ENCODE measurements at places on chromosomes 1 and 21. TPM values are rescaled to one million over a fixed set of nuclear protein-coding genes. Genes with fewer than 3 reads are reported as not detected.
A peak's percentile ranks its signal among the peaks of the same experiment; 100 is the strongest.

DNA sequence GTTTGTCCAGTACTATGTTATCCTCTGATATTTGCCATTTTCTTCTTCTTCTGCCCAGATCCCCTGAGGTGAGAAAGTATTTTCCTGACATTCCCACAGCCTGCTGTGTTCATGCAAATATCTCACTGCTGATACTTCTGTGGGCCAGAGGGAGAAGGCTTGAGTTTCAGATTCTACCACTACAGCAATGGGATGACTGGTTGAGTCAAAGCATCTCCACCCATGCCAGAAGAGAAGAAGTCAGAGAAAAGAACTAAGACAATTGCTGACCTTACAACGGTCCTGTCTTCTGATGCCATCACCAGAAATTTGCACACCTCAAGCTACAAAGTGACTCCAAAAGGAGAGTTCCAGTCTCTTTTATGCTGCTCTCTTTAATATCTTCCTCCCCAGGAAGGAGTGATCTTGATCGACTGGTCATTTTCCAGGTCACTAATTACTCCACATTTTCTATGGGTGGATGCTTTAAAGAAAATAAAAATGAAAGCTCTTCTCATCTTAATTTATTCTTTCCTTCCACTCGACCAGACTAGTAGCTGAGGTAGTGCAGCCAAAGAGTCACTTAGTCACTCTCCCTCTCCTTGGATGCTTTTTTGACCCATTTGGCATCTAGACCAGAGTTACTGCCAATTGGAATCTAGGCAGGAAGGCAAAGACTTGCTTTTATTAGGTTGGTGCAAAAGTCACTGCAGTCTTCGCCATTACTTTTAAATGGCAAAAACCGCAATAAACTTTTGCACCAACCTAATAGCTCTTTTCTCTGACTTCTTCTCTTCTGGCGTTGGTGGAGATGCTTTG lies 195.1 kb downstream of the PTPRC start:
- DNase-seq = no peak
- H3K36me3 ChIP-seq = no peaks in the 10 kb centered on the region

- no peaks in the 10 kb centered on the region for H3K4me1 ChIP-seq
- H3K27me3 ChIP-seq = no peaks in the 10 kb centered on the region
- DNase-seq = no peak
- no peak overlapping the region for H3K4me3 ChIP-seq
- H3K36me3 ChIP-seq = no peaks in the 10 kb centered on the region
Observed at GRCh38 chr1:171075041-171075440, 15.7 kb upstream of the FMO3 start.

DNA sequence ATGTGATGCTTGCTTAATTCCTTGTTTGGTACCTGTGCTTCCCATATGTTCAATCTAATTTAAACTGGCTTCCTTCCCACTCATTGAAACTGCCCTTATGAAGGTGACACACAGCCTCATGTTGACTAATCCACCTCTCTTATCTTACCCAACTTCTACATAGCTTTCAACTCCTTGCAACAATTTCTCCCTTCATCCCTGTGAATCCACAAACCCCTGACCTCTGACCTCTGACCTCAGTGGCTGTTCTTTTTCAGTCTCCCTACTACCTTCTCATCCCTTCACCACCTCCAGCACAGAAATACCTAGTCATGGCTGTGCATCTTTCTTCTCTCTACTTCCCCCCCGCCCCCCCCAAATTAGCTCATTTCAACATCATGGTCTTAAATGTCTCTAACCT lies 144.5 kb downstream of the TTLL7 start:
- H3K27ac ChIP-seq = no peak overlapping the region
- no peaks in the 10 kb centered on the region for H3K36me3 ChIP-seq
- no peaks in the 10 kb centered on the region for H3K4me1 ChIP-seq
- H3K27me3 ChIP-seq = no peaks in the 10 kb centered on the region

GRCh38 chr1:33182896-33183295 lies 1.1 kb upstream of the TRIM62 start:
- H3K27ac ChIP-seq = peak overlapping the region; percentile 90
- no peaks in the 10 kb centered on the region for H3K27me3 ChIP-seq
- no peak for DNase-seq
- peaks cover 28% of the 10 kb centered on the region for H3K4me1 ChIP-seq

DNA sequence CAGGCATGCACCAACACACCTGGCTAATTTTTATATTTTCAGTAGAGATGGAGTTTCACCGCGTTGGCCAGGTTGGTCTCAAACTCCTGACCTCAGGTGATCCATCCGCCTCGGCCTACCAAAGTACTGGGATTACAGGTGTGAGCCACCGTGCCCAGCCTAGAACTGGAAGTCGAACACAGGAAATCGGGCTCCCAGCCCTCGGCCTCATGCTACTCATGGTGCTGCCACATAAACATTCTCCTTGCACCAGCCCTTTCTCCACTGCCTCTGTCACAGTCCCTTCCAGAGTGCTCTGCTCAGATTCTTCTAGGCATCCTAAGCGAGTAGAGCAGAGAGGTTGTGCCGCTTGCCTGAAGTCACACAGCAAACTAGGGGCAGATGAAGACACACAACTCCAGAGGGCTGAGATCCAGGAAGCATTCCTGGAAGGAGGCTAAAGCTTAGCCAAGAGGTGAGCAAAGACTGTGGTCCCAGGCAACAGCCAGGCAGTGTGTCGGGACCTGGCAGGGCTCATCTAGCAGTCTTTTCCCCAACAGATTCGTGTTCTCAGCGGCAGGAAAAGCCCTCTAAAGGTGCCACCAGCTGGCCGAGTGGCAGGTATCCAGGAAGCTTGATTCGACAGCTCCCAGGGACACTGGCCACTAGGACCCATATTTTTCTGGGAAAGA lies 29.6 kb upstream of the NPPB start:
- H3K36me3 ChIP-seq = no peaks in the 10 kb centered on the region
- H3K27me3 ChIP-seq = no peaks in the 10 kb centered on the region
- DNase-seq = no peak
- H3K4me3 ChIP-seq = no peak overlapping the region
- no peaks in the 10 kb centered on the region for H3K4me1 ChIP-seq

- DNase-seq = no peak
- H3K27me3 ChIP-seq = no peaks in the 10 kb centered on the region
- no peaks in the 10 kb centered on the region for H3K4me1 ChIP-seq
- no peak overlapping the region for H3K27ac ChIP-seq
Observed at GRCh38 chr1:173302366-173302765, 95.2 kb upstream of the TNFSF4 start.

DNA sequence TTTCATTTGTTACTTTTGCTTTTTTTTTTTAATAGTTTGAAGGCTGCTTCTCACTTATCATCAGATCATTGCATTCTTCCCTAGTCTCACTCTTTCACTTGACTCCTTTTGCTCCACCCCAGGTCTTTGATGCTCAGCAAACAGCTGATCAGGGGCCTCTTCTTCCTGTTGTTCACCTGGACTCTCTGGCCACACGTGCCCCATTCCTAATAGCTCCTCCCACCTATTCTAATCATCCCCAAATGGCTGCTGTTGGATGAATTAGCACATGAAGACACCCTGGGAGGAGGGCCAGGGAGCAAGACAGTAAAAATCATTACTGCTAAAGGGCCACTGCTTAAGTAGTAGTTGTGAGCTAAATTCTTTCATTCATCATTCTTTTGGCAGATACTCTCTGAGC lies 119.5 kb downstream of the MAB21L3 start:
- no peak for DNase-seq
- H3K4me1 ChIP-seq = no peaks in the 10 kb centered on the region
- no peaks in the 10 kb centered on the region for H3K36me3 ChIP-seq
- H3K27me3 ChIP-seq = no peaks in the 10 kb centered on the region
- no peak overlapping the region for H3K27ac ChIP-seq

DNA sequence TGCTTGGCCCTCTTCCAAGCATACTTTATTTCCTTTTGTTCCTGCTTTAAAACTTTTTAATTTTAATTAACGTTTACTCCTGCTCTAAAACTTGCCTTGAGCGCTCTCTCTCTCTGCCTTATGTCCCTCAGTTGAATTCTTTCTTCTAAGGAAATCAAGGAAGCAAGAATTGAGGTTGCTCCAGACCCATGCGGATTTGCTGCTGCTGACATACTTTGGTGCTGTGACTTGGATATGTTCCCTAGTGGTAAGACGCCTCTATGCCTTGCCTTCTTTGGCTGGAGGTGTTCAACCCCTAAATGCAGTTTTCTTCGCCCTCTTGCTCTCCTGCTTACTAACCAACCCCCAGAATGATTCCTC lies 148.1 kb downstream of the ADSS2 start:
- no peaks in the 10 kb centered on the region for H3K36me3 ChIP-seq
- no peak for DNase-seq
- no peaks in the 10 kb centered on the region for H3K4me1 ChIP-seq
- H3K27ac ChIP-seq = no peak overlapping the region

DNA sequence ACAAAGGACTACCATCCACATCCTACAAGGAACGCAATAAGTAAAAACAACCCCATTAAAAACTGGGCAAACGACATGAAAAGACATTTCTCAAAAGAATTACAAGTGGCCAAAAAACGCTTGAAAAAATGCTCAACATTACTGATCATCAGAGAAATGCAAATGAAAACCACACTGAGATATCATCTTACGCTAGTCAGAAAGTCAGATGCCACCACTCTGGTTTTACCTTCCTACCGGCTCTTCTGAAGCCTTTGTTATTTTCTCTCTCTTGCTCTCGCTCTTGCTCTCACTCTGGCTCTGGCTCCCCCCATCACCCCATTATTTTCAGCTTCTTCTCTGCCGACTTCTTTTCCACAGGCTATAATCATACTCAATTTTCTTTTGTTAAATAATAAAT lies 38.8 kb downstream of the VPS45 start:
- H3K4me3 ChIP-seq = no peak overlapping the region
- H3K27me3 ChIP-seq = no peaks in the 10 kb centered on the region
- H3K36me3 ChIP-seq = no peaks in the 10 kb centered on the region
- H3K27ac ChIP-seq = no peak overlapping the region
- no peaks in the 10 kb centered on the region for H3K4me1 ChIP-seq

GRCh38 chr1:220726634-220727033 lies 21.5 kb upstream of the MTARC2 start:
- H3K27me3 ChIP-seq = no peaks in the 10 kb centered on the region
- DNase-seq = no peak
- H3K4me3 ChIP-seq = no peak overlapping the region
- no peaks in the 10 kb centered on the region for H3K36me3 ChIP-seq
- H3K4me1 ChIP-seq = no peaks in the 10 kb centered on the region

- H3K4me3 ChIP-seq = no peak overlapping the region
- no peak for DNase-seq
- H3K27me3 ChIP-seq = no peaks in the 10 kb centered on the region
- H3K4me1 ChIP-seq = peaks cover 22% of the 10 kb centered on the region
- no peak overlapping the region for H3K27ac ChIP-seq
Observed at GRCh38 chr1:84300501-84300900, 1.0 kb upstream of the SAMD13 start.

DNA sequence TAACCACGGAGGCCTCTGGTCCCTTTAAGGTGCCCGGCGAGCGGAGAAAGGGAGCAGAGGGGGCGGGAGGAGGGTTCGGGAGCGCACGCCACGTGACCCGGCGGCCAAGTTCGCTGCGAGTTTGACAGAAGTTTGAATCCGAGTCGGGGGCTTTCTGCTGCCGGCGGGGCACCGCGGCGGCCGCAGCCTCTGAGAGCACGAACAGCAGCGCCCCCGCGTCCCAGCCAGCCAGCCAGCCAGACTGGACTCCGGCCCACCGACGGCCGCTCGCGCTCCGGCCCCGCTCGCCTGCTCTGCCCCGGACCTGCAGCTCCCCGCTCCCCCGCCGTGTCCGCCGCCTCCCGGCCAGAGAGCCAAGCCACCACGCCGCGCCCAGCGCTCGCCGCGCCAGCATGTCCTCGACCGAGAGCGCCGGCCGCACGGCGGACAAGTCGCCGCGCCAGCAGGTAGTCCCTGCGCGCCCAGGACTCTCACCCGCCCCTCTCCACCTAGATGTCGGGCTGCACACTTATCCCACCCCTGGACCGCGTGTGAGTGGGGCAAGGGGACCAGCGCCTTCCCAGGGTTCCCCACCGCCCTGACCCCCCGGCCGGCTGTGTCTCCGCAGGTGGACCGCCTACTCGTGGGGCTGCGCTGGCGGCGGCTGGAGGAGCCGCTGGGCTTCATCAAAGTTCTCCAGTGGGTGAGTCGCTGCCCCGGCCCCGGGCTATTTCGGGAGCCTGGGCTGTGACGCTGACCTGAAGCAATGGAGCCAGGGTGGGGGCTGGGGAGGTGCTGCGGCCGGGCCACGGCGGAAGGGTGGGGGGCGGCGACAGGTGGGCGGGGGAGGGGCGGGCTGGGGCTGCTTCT lies at the start of gene SYPL2:
Gene SYPL2 (plus strand): TSS at position 95 of the 849 bp plus-strand sequence. CDS start 298 bp downstream, at position 393.
- H3K4me3 ChIP-seq = peak within 1 kb of the TSS; percentile 49
- H3K27ac ChIP-seq = peak within 1 kb of the TSS; percentile 85
- H3K27me3 ChIP-seq = no peaks in the 10 kb centered on the region
- H3K4me1 ChIP-seq = peaks cover 28% of the 10 kb centered on the region
- no peaks in the 10 kb centered on the region for H3K36me3 ChIP-seq

GRCh38 chr1:1144122-1144842 lies 28.4 kb upstream of the C1orf159 start:
- H3K27ac ChIP-seq = no peak overlapping the region
- no peak overlapping the region for H3K4me3 ChIP-seq
- DNase-seq = no peak
- H3K36me3 ChIP-seq = no peaks in the 10 kb centered on the region

- no peak overlapping the region for H3K4me3 ChIP-seq
- no peak for DNase-seq
- H3K4me1 ChIP-seq = no peaks in the 10 kb centered on the region
- no peaks in the 10 kb centered on the region for H3K27me3 ChIP-seq
- H3K27ac ChIP-seq = no peak overlapping the region
- H3K36me3 ChIP-seq = no peaks in the 10 kb centered on the region
Observed at GRCh38 chr1:110829955-110830553, 42.9 kb upstream of the CD53 start.

DNA sequence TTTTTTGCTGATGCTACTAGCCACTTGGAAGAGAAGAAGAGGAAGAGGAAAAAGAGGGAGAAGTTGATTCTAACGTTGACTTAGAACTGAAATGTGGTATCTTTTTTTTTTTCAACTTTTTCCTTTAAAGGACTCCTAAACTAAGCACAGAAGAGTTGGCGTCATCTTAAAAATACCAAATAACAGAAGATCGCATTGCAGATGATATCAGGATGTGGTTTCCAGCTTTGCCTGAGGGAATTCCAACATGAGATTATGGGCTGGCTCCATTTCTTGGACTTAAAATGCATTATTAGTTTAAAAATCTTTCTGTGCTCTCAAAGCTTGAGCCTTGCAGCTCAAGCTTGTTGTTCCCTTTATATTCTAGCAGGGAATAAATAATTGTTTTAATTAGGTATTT lies 29.8 kb downstream of the WDR3 start:
- DNase-seq = no peak
- H3K27me3 ChIP-seq = no peaks in the 10 kb centered on the region
- no peaks in the 10 kb centered on the region for H3K4me1 ChIP-seq
- no peak overlapping the region for H3K27ac ChIP-seq

- no peaks in the 10 kb centered on the region for H3K36me3 ChIP-seq
- no peak for DNase-seq
- peaks cover 24% of the 10 kb centered on the region for H3K4me1 ChIP-seq
- no peak overlapping the region for H3K4me3 ChIP-seq
Observed at GRCh38 chr1:107724648-107725047, 240.3 kb downstream of the VAV3 start.

The UQCRHL gene
- 0.71 TPM for total RNA-seq

The CSRP1 gene
- total RNA-seq = 5,598 TPM

The ID3 gene
- 108 TPM for total RNA-seq

The FCRL6 gene
- not detected for total RNA-seq

The TTC22 gene
- 0.82 TPM for total RNA-seq

The IGSF5 gene
- total RNA-seq = 0.27 TPM

The ABCG1 gene
- total RNA-seq = 11.6 TPM

The MAN1C1 gene
- 12.8 TPM for total RNA-seq

The OR2T2 gene
- total RNA-seq = not detected
